ENCODE measurements at places on chromosomes 5 and 9. TPM values are rescaled to one million over a fixed set of nuclear protein-coding genes. Genes with fewer than 3 reads are reported as not detected.

The CDO1 gene
- total RNA-seq: 158 TPM

The PHF2 gene
- total RNA-seq: 7.8 TPM

The TAF1L gene
- total RNA-seq: not detected

The CCL28 gene
- 1.2 TPM for total RNA-seq

DNA sequence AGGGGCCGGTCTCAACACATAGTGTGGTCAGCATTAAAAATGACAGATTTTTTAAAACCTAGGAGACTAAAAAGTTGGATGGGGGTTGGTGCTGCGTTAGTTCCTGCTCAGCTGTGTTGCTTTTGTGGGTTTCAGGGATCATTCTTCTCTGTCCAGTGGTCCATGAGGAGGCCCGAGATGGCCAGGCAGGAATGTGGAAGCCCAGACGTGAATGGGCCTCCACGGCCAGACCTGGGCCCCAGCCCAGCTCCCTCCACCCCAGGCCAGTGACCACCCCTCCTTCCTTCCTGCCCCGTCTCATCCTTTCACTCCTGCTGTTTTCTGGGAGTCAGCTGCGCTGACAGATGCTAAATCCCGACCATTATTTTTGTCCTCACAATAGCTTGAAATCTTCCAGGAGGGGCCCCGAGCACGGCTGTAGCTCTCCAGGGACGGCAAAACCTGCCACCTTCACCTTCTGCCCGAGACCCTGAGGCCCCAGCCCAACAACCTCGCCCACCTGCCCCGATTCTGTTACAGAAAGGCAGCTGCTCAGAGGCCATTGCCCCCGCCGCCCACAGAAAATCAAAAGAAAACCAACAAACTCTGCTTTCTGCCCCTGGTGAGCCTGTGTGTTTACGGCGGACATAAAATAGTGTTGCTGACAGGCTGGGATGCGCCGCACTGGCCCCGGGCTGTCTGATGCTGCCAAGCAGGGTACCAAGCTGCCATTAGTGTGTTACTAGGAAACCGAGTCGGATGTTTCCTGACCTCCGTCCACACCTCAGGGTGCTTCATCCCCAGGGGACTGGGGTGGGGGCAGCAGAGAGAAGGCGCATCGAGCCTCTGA is 83.7 kb upstream of the SARDH start:
- H3K4me1 ChIP-seq: no peaks in the 10 kb centered on the region
- H3K4me3 ChIP-seq: no peak overlapping the region
- no peaks in the 10 kb centered on the region for H3K36me3 ChIP-seq
- no peaks in the 10 kb centered on the region for H3K27me3 ChIP-seq
- H3K27ac ChIP-seq: no peak overlapping the region

The NSUN2 gene
- total RNA-seq: 29.8 TPM

The PCDHGA4 gene
- 1.8 TPM for total RNA-seq

- no peaks in the 10 kb centered on the region for H3K36me3 ChIP-seq
- no peaks in the 10 kb centered on the region for H3K27me3 ChIP-seq
- DNase-seq: no peak
- H3K4me3 ChIP-seq: no peak overlapping the region
- peaks cover 12% of the 10 kb centered on the region for H3K4me1 ChIP-seq
These were observed 20.5 kb upstream of the ARHGEF28 start for GRCh38 chr5:73605223-73606087.

- no peak overlapping the region for H3K27ac ChIP-seq
- no peaks in the 10 kb centered on the region for H3K27me3 ChIP-seq
- no peak overlapping the region for H3K4me3 ChIP-seq
- DNase-seq: no peak
- H3K4me1 ChIP-seq: no peaks in the 10 kb centered on the region
These were observed 17.0 kb upstream of the TDRD7 start for GRCh38 chr9:97394881-97395280.

The TMEM174 gene
- not detected for total RNA-seq

DNA sequence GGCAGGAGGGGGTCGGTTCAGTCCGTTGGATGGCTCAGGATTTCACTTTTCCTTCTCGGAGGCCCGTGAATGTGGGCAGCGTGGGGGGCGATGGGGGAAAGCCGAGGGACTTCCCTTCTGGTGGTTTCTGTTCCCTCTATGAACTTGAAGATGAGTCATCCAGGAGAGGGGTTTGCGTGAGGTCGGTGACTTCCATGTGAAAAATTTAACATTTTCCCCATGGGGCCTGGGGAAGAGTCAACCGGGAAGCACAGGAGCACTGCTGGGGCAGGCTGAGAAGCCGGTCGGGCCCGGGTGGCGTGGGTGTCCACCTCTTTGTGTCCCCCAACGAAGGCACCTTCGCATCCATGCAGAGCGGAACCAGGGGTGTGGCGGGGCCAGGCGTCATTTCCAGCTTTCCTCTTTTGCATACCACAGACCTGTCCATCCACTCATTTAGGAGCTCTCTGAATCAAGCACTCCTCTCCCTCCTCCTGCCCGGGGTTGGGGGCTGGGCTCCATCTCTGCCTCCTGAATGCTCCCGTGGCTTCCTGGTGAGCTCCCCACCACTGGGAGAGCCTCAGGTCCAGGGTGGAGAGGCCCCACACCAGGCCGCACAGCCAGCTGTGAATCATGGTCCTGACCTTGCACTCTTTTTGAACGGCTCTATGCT is 68.4 kb downstream of the ANKRD33B start:
- H3K36me3 ChIP-seq: no peaks in the 10 kb centered on the region
- no peak for DNase-seq
- no peaks in the 10 kb centered on the region for H3K4me1 ChIP-seq
- no peak overlapping the region for H3K4me3 ChIP-seq
- H3K27me3 ChIP-seq: no peaks in the 10 kb centered on the region

- no peak overlapping the region for H3K27ac ChIP-seq
- no peak overlapping the region for H3K4me3 ChIP-seq
- H3K4me1 ChIP-seq: no peaks in the 10 kb centered on the region
- DNase-seq: no peak
- H3K36me3 ChIP-seq: no peaks in the 10 kb centered on the region
- H3K27me3 ChIP-seq: no peaks in the 10 kb centered on the region
These were observed 10.3 kb upstream of the CRHBP start for GRCh38 chr5:76942581-76942980.

DNA sequence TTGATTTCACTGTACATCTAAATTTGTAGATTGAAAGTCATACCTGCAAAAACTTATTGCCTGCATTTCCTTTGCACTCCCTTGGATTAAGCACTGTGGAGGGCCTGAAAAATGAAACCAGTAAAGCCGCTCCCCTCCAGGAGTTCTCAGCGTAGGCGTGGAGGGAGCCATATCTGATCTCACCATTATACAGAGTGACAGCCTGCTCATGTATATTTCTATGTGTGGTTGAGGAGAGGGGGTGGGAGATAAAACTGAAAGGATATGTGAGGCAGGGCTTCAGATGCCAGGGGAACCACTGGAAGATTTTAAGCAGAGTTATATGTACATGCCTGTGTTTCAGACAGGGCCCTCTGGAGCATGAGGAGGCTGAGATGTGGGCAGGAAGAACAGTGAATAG is 303.0 kb downstream of the MSX2 start:
- peaks cover 4% of the 10 kb centered on the region for H3K4me1 ChIP-seq
- DNase-seq: no peak
- H3K4me3 ChIP-seq: no peak overlapping the region
- no peak overlapping the region for H3K27ac ChIP-seq
- H3K27me3 ChIP-seq: no peaks in the 10 kb centered on the region

The PCDHGA8 gene
- total RNA-seq: 0.29 TPM

The PRUNE2 gene
- total RNA-seq: 3.3 TPM

The CDKN2A gene
- not detected for total RNA-seq

DNA sequence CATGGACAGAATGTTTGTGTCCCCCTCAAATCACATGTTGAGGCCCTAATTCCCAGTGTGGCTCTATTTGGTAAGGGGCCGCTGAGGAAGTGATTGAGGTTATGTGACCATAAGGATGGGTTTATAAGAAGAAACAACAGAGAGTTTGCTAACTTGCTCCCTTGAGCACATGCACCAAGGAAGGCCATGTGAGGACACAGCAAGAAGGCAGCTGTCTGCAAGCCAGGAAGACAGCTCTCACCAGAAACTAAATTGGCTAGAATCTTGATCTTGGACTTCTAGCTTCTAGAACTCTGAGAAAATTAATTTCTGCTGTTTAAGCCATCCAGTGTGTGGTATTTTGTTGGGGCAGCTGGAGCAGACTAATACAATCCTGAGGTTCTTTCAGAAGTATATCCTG is 35.2 kb upstream of the CDC42SE2 start:
- DNase-seq: no peak
- no peak overlapping the region for H3K27ac ChIP-seq
- no peaks in the 10 kb centered on the region for H3K4me1 ChIP-seq
- H3K36me3 ChIP-seq: no peaks in the 10 kb centered on the region

GRCh38 chr5:27682600-27682999 is 644.2 kb upstream of the CDH9 start:
- no peak overlapping the region for H3K4me3 ChIP-seq
- H3K27me3 ChIP-seq: no peaks in the 10 kb centered on the region
- no peak overlapping the region for H3K27ac ChIP-seq
- no peak for DNase-seq
- no peaks in the 10 kb centered on the region for H3K4me1 ChIP-seq
- H3K36me3 ChIP-seq: no peaks in the 10 kb centered on the region

DNA sequence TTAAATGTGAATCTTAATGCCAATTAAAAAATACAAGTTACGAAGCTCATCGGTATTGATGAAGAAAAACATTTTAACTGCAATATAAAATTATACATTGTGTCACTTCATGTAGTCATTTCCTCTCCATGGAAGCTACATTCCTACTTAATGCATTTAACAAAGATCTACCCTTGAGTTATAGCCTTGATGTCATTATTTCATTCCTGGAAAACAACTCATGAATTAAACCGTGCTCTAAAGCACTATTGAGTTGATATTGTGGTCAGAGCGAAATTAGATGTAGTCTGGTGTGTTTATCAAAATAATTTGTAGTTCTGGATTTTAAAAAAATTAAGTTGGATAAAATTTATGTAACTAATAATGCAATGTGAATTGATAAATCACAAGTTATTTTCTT is 11.1 kb downstream of the C5orf47 start:
- H3K36me3 ChIP-seq: no peaks in the 10 kb centered on the region
- H3K27ac ChIP-seq: no peak overlapping the region
- DNase-seq: no peak
- no peaks in the 10 kb centered on the region for H3K4me1 ChIP-seq

The WDR38 gene
- total RNA-seq: not detected

- no peak overlapping the region for H3K4me3 ChIP-seq
- no peak overlapping the region for H3K27ac ChIP-seq
- no peaks in the 10 kb centered on the region for H3K36me3 ChIP-seq
- DNase-seq: no peak
- H3K27me3 ChIP-seq: no peaks in the 10 kb centered on the region
These were observed 213.0 kb downstream of the SPOCK1 start for GRCh38 chr5:137286025-137286610.

- no peak overlapping the region for H3K4me3 ChIP-seq
- H3K27ac ChIP-seq: no peak overlapping the region
- no peaks in the 10 kb centered on the region for H3K27me3 ChIP-seq
- no peaks in the 10 kb centered on the region for H3K36me3 ChIP-seq
- no peaks in the 10 kb centered on the region for H3K4me1 ChIP-seq
- DNase-seq: no peak
These were observed 1.2 kb upstream of the INSL6 start for GRCh38 chr9:5186416-5187169.

DNA sequence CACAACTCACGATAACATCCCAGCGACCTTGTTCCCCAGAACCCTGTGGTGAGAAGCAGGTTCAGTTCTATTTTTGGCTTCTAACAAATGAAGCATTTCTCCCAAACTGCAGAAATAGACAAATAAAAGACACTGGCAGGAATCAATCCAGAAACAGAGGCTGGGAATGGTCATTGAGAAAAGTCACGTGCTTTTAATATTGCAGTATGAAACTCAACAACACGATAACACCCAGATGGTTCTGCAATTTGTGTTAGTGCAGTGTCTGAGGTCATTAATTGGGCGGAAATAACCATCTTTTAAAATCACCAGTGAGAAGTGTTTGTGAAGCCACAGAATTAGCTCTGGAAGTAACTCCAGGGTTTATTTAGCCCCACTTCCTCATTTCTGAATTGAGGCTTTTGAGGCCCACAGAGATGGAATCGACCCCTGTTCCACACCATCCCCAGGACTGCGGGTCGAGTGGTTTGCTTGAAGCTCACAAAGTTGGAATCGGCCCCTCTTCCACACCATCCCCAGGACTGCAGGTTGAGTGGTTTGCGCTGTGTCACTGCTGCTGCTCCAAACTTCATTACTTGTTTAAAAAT is 164.7 kb upstream of the IRX4 start:
- H3K4me1 ChIP-seq: no peaks in the 10 kb centered on the region
- H3K36me3 ChIP-seq: no peaks in the 10 kb centered on the region
- DNase-seq: no peak
- H3K27ac ChIP-seq: no peak overlapping the region

GRCh38 chr5:2891781-2892180 is 140.3 kb upstream of the IRX2 start:
- no peak overlapping the region for H3K27ac ChIP-seq
- H3K36me3 ChIP-seq: no peaks in the 10 kb centered on the region
- no peaks in the 10 kb centered on the region for H3K4me1 ChIP-seq
- no peak overlapping the region for H3K4me3 ChIP-seq

- peak overlapping the region; percentile 35 for H3K27ac ChIP-seq
- H3K27me3 ChIP-seq: no peaks in the 10 kb centered on the region
- no peak for DNase-seq
- no peaks in the 10 kb centered on the region for H3K36me3 ChIP-seq
These were observed 188.8 kb downstream of the COMMD10 start for GRCh38 chr5:116273448-116274242.

Data from right lobe of liver (tissue), 6 donors.